ENCODE measurements at places on chromosomes 2 and 18.

GRCh38 chr2:178962805-178963433, 87.0 kb downstream of the CCDC141 start:
- DNase-seq = no peak

DNA sequence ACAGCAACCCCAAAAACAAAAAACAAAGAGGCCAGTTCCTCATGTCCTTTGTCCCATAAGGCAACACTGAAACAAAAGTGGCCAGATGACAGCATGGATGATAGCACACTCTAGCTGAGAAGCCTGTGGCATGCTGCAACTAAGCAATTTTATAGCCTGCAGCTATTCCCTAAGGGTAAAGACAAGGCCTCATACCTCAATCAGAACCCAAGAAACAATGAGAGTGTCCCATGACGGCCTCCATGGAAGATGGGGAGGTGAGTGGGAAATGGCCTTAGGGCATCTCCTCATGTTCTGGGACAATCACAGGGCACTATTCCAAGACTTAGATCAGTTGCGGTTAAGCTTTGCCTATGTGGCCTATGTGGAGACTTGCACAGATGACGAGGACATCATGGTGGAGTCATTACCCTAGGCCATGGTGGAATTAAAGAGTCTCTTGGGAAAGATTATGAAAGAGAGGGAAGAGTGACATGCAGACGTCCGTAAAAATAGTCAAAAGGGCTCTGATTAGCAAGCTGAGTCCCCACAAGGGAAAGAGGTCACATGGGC, 103.1 kb downstream of the INO80D start:
- DNase-seq = no peak

- no peak for DNase-seq
These were observed 52.0 kb upstream of the UBXN4 start for GRCh38 chr2:135689679-135690078.

DNA sequence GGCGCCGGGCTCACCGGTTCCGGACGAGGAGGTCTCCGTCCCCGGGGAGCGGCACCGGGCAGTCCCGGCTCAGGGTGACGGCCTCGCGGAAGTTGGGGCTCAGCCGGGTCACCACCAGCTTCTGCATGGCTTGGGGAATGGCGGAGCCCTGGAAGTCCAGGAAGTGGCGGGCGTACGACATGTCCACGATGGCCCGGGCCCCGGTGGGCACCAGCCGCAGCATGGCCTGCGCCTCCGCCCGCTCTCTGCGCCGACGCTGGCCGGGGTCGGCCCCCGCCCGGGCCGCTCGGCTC, 157 bp downstream of the PTGR3 start:
- DNase-seq = no peak

GRCh38 chr2:69386360-69386759, 667 bp downstream of the GFPT1 start:
- DNase-seq = peak; percentile 22

- peak; percentile 100 for DNase-seq
These were observed 18.4 kb downstream of the ATOH8 start for GRCh38 chr2:85772019-85772745.

- DNase-seq = peak; percentile 40
These were observed 19.5 kb downstream of the G6PC2 start for GRCh38 chr2:168920504-168921157.

Measured in muscle of leg (tissue), 16 donors.